ENCODE measurements at places on chromosomes 2 and 18.

- DNase-seq = no peak
Observed at GRCh38 chr2:168089200-168089599, 158.2 kb downstream of the STK39 start.

DNA sequence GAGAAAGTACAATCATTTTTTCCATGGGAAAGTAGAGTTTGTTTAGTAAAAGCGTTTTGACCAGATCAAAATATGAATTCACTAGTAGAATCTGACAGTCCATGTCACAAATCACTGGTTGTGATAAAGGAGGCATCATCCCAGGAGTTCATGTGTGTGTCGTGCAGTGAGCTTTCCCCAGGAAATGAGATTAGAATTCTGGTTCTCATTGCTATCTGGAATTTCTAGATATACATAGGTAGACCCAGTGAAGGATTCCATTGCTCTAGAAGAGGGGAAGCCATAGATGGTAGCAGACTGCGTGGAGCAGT is 206.6 kb downstream of the NCK2 start:
- DNase-seq = no peak

DNA sequence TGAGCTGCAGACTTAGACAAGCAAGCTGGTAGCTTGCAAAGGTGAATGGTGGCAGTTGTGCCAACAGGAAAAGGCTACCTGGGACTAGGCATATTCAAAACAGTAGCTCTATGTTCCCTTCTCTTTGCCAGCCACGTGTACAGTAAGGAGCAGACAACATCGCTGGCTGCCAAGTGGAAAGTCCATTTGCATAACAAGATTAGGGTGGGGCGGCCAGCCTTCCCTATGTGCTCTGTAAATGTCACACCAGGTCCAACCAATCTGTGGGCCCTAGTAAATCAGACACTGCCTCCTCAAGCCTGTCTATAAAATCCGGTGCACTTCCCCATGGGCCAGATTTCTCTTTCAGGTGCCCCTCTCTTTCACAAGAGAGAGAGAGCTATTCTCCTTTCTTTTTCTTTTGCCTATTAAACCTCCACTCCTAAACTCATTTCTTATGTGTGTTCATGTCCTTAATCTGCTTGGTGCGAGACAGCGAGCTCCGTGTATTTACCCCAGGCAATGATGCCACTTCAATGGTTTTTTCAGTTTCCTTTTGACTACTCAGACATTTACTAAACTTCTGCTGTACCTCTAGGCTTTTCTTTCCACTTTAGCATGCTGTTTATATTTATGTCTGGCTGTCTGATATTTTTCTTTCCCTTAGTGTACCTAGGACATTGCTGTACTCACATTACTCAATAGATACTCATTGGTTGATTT is 297.4 kb upstream of the GCFC2 start:
- DNase-seq = no peak

- DNase-seq = no peak
Observed at GRCh38 chr2:119259296-119259860, 35.7 kb downstream of the STEAP3 start.

DNA sequence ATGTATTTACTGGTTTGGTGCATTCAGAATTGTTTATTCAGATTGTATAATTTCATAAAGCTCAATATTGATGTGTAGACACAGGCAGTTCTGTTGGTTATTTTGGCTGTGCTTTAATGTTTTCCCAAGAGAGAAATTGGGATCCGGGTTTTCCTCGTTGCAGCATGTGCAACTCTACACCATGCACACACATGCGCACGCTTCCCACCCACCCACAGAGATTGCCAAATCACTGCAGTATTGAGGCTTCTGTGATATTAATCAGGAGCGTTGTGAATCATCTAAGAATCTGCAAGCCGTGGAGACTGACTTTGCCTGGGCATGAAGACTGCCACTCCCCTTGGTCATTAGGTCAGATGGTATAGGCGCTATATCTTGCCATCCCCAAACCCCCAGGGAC is 571.5 kb downstream of the SLC4A3 start:
- DNase-seq = no peak

DNA sequence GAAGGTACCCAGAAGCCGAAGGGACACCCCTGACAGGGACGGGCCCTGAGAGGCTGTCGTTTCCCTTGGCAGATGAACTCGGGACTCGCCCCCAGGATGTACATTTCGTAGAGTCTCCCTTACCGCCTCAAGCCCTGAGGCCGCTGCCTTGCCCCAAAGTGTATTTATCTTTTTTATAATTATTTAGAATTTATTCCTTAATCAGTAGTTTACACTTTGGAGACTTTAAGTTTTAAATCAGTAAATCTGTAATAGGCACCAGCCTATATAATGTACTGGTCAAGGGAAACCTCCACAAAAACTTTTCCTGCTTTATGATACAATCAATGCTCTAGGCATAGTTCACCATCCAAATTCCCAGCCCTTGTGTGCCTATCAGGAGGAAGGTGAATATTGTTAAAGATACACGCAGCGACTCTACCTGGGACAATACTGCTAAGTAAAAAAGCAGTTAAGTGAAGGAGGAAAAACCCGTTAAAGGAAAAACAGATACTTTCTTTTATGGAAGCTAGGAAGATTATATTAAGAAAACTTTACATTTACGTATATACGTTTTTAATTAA is 848 bp downstream of the VRK2 start:
- DNase-seq = no peak

DNA sequence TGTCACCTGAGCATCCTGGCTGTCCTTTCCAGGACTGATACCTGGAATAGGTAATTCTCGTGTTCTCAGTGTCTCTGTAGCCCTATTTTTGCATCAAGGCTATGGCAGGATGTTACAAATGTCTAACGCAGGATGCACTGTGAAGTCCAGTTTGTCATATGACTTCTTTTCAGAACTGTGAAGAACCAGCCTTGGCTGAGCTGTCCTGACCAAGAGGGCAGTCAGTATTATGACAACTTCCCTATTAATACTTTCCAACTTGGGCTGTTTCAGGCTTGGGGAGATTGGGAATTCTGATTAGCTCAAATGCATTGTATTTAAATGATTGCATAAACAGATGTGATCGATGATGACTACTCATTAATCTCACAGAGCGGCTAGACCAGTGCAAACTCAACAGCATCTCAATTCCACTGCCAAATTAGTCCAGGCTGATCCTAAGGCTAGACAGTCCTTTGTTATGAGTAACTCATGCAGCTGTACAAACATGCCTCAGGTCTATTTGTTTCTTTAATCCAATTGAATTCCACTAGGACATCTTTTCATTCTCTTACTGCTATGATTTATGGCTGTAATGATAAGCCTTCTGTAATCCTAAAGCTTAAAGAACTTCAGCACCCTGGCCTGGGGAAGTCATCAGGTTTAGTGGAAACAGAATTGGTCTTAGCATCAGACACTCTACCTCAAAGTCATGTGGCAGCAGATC is 331.6 kb downstream of the KCNS3 start:
- DNase-seq = peak; percentile 7

GRCh38 chr18:50009773-50010335 is 185.1 kb downstream of the MYO5B start:
- DNase-seq = peak; percentile 48

- DNase-seq = no peak
Observed at GRCh38 chr2:175414191-175414881, 232.8 kb upstream of the ATP5MC3 start.

DNA sequence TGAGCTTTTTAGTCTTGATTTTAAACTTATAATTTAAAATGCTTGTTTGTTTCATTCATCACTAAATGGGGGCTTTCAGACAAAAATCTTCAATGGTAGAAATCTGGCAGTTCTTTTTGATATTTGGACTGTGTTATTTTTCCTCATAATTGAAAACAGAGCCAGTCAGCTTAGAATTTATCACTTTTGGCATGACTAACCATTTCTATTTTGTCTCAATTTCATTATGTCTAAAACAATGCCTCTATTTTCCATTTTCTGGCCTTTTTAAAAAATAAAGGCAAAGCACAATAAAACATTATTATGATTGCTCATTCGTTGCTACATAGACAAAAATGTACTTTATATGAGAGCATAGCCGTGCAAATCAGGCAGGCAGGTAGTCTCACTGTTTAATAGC is 434.5 kb downstream of the XIRP2 start:
- no peak for DNase-seq
